Panc1 (cell line): ENCODE measurements at places on chromosomes 16 and 17. TPM values are rescaled to one million over a fixed set of nuclear protein-coding genes. Genes with fewer than 3 reads are reported as not detected.
A peak's percentile ranks its signal among the peaks of the same experiment; 100 is the strongest.

CRYM gene
- total RNA-seq = 0.41 TPM

KREMEN2 gene
- 10.8 TPM for total RNA-seq

ZNF19 gene
- 2.5 TPM for total RNA-seq

TOX3 gene
- 3.4 TPM for total RNA-seq

DNA sequence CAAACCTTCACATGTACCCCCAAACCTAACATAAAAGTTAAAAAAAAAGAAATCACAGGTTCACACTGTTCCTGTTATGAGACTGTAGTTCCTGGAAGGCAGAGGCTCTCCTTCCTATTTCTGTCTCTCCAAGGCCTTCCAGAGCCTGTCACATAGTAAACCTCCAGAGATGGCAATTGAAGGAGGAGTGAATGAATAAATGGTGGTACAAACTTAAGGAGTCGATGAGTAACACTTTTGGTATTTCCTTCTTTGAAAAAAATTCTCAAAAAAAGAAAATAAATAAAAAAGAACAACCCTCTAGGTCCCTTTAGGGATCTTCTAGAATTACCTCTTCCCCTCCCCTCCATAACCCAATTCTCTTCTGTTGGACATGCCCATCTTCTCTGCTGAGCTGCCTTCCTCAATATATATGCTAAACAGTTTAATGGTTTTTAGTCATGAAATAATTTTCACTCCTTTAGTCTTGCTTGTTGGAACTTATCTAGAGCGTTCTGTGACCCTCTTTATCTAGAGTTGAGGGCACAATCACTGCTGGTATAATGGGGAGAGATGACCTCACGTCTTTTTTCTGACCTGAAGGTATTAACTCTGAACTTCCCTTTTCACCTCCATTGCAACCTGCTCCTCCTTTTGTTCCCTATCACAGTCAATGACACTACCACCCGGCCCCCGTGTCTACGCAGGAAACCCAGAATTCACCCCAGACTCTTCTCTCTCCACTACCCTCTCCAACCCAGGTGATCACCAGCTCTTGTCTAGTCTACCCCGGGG is 1.7 kb upstream of the TAF15 start:
- no peak for DNase-seq

GRCh38 chr17:63275971-63276745 is 169.9 kb downstream of the CYB561 start:
- DNase-seq = no peak

DNA sequence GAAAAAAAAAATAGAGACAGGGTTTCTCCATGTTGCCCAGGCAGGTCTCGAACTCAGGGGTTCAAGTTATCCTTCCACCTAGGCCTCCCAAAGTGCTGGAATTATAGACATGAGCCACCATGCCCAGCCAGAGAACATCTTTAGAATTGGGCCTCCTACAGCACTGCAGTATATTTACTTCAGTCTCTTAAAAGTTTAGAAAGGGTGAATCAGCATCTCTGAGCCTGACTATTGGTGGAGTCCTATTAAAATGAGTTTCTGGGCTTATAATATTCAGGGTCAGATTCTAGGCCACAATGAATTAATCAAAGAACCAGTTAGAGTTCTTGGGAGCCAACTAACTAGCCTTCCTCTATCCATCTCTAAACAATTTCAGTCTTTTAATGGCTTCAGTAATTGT is 22.8 kb downstream of the TADA2A start:
- DNase-seq = no peak

GRCh38 chr17:77323413-77324171 is 182.8 kb downstream of the SEC14L1 start:
- DNase-seq = no peak

GRCh38 chr17:48240562-48241130 is 133.1 kb downstream of the SNX11 start:
- DNase-seq = no peak

DNA sequence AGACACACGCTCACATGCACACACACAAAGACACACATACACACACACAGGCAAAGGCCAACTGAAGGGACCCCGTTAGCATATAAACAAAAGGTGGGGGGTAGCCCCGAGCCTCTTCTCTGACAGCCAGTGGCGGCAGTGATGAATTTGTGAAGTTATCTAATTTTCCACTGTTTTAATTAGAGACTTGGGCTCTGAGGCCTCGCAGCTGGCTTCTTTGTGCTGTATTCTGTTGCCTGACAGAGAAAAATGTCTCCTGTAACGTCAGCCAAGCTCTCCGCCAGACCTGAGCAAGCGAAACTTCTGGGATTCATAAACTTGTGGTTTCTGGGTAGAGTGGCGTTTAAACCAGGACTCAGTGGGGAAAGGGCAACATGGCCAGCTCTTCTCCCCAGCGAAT is 113.9 kb upstream of the FOXF1 start:
- no peak for DNase-seq

DNA sequence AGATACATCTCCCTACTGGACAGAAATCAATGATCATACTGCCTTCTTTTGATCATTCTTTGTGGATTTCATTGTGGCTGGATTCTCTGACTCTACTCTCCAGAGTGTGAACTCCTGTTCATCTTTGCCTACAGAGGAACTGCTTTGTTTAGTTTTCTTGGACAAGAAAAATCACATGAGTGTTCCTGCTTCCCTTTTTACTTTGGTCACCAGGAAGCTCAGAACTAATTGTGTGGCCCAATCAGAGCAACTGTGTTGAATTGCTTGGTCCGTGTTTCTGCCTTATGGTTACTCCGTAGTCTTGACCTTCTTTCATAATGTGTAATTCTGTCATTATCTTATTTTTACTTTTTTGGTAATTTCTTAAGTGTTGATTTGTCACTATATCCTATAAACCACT is 97.0 kb downstream of the MAF start:
- DNase-seq = no peak

DNA sequence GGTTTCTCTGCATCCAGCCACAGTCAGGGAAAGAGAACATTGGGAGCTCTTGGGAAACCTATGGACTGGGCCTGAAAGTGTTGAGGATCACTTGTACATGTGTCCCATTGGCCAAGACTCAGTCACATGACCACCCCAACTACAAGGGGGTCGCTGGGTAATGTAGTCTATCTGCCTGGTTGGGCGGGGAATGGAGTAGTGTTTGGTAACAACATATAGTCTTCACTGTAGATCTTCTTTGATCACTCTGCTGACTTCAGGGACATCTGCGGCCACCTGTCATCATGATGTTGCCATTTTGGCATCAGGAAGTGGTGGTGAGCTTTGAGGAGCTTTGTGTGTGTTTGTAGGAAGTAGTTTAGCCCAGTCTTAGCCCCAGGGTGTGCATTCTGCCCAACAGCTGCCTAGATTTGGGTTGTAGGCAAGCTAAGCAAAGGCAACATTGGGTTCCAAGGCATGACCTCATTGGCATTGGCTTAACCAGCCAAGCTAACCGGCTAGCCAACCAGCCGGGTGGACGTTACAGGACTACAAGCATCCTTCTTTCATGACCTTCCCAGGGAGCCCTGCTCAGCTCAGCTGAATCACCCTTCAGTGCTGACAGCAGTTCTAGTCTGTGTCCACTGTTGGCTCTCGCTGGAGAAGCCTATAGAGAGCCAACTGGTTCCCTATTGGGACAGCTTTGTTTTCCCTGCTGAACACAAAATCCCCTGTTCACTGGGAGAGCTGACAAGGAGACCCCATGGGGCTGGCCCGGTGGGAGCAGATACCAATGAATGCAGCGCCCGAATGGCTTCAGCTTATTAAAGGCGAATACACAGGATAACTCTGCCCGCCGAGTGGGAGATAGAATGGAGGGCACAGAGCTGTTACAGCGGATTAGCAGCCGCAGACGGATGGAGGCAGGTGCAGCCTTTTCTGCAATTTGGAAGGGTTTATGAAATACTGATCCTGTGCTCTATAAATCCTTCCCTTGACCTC is 178.6 kb downstream of the NTN1 start:
- no peak for DNase-seq

GRCh38 chr17:51085150-51085805 is 35.4 kb downstream of the SPAG9 start:
- peak; percentile 12 for DNase-seq

GRCh38 chr16:22955461-22956070 is 141.6 kb downstream of the HS3ST2 start:
- no peak for DNase-seq

DNA sequence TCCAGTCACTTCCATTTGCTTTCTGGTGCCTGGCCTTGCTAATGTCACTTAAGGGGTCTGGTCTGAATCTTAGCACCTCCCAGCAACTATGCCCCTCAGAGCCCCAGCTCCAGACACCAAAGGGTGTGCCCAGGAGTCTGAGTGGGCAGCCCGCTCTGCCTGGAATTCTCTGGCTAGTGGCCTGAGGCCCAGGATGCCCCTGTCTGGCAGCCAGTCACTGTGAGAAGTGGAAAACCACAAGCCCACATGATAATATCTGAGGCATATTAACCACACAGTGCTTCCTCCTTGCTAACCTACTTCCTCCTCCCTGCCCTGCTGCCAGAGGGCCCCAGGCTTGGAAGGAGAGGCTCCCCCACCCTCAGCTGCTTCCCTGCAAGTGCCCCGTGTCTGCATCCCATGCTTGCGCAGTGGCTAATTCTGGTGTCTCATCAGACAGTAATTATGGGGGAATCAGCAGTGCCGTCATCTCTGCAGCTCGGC is 14.0 kb downstream of the SRCIN1 start:
- no peak for DNase-seq

DNA sequence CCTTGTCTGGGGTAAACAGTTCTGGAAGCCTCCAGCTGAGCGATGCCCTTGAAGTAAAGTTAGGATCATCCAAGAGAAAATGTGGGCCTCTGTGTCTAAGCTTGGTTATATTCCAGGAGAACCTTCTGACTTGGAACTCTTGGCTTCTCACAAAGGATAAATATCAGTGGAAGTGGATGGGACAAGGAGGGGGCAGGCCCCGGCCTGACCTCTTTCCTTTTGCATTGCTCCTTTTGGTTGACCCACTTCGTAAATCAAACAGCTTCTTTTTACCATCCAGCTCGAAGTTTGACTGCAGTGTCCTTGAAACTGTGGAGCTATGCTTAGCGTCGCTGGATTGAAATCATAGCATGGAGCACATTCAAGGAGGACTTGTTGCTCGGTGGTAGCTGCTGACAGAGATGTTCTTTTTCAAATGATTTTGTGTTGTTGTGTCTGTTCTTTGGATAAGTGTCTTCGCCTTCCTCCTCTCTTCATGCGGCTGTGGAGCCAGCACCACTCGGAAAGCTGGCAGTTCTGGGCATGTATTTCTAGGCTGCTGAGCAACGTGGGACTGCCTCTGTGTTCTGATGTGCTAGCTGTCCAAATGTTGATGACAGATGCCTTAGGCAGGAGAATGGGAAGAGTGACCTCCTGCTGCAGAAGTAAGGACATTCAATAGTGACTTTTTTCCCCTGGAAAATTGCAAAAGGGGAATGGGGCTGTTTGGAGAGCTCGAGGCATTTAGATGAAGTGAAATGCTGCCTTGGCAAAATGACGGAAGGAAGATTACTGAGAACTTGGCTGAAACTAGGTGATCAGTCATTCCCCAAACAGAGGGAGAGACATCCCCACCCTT is 4.5 kb downstream of the MINK1 start:
- DNase-seq = no peak

DNA sequence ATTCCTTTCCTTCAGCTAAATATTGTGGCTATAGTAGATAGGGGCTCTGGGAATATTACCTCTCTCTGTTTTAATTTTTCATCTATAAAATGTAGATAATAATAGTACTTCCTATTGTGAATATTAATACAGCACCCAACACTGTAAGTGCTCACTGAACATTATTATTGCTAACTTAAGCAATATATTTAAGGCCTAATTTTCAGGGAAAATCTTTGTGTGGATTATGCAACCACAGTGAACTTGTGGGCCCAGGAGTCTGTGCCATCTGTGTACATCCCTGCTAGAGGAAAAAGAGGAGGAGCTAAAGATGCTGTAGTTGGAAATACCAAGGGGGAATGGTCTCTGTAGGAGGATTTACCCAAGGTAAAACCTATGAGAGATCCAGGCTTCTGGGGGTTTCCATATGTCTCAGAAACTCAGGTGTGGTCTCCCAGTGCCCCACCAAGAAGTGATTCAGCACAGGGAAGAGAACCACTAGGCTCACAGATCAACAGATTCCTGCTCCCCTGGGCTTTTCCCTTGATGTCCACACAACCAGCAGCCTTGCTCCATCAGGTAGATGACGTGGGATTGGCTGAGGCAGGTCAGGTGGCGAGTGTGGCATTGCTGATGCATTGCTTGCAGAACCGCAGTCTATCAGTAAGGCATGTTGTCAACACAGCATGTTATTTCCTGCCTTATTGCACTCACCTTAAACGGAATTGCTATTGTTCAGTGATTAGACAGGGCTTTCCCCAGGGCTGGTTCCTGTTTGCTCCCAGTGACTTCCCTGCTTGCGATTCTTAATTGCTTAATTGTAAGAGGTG is 1.6 kb upstream of the N4BP1 start:
- no peak for DNase-seq

DNA sequence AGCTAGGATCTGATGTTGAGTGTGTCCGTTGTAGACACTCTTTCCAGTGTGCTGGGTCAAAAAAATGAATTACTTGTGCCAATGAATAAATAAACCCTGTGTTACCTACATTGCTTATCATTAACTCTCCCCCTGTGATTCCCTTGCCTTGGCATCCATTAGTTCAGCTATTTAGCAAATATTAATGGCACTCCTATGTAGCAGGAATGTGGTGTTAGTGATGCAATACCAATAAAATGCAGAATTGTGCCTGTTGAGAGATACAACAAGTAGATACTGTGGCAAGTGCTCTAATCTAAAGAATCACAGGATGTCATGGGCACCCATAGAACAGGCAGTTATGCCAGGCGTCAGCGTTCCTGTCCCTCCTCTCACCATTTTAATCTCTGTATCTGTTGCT is 343.2 kb downstream of the PMP22 start:
- DNase-seq = no peak
